ENCODE measurements at places on chromosomes 11 and 22.
A peak's percentile ranks its signal among the peaks of the same experiment; 100 is the strongest.

DNA sequence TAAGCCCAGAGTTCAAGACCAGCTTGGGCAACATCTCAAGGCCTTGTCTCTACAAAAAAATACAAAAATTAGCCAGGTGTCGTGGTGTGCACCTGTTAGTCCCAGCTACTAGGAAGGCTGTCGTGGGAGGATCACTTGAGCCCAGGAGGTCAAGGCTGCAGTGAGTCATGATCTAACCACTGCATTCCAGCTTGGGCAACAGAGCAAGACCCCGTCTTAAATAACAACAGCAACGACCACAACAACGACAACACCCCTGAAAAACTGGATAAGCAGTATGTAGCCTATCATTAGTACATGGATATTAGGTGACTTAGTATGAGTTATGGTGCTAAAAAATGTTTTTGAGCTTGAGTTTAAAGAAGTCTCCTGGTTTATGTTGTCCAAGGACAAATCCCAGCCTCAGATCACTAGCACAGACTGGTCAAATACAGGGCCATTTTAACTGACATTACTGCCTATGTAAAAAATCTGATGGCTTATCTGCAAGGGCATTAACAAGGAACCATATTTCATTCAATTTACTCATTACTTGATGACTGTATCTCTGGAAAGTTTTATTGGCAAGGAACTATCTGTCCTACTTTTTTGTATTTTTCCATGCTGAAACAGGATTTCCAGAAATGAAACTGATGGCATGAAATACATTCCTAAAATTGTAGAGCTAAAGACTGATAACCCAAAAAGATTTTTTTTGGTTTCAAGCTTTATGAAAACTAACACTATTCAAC, 23.4 kb downstream of the C2CD3 start:
- H3K4me1 ChIP-seq: no peaks in the 10 kb centered on the region
- no peak overlapping the region for H3K27ac ChIP-seq
- H3K4me3 ChIP-seq: no peak overlapping the region
- H3K36me3 ChIP-seq: no peaks in the 10 kb centered on the region
- H3K27me3 ChIP-seq: no peaks in the 10 kb centered on the region
- no peak for DNase-seq

- H3K4me1 ChIP-seq: no peaks in the 10 kb centered on the region
These were observed 109.6 kb downstream of the SCN3B start for GRCh38 chr11:123544631-123545375.

GRCh38 chr11:35859301-35859700, 84.6 kb upstream of the LDLRAD3 start:
- no peak for DNase-seq
- H3K36me3 ChIP-seq: no peaks in the 10 kb centered on the region
- no peak overlapping the region for H3K4me3 ChIP-seq
- H3K27me3 ChIP-seq: no peaks in the 10 kb centered on the region

DNA sequence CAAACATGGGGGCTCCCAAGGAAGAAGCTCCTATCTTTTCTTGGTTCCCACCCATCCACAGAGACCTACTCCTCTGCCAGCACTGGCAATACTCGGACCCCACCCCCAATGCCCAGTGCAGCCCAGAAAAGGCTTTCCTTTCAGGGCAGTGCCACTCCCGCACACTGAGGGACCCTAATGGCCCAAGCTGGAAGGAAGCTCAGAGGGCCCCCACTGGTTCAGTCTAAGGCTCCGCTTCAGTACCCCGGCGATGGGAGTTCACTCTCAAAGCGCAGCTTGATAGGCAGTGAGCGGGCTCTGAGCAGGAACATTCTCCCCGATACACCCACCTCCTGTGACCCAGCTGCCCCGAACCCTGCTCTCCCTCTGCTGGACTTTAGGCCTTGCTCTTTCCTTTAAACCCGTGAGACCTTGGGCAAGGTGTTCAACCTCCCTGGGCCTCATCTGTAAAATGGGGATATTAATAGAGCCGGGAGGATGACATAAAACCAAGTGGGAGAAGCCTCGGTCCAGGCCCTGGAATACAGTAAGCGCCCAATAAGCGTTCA, 48.4 kb downstream of the CHRDL2 start:
- H3K36me3 ChIP-seq: no peaks in the 10 kb centered on the region
- H3K27me3 ChIP-seq: no peaks in the 10 kb centered on the region
- peak overlapping the region; percentile 66 for H3K4me3 ChIP-seq
- H3K27ac ChIP-seq: peak overlapping the region; percentile 84
- H3K4me1 ChIP-seq: no peaks in the 10 kb centered on the region

- H3K27ac ChIP-seq: no peak overlapping the region
- H3K4me1 ChIP-seq: no peaks in the 10 kb centered on the region
- H3K27me3 ChIP-seq: peaks cover 18% of the 10 kb centered on the region
- DNase-seq: no peak
These were observed 49.6 kb upstream of the SLC35C1 start for GRCh38 chr11:45755281-45755859.

DNA sequence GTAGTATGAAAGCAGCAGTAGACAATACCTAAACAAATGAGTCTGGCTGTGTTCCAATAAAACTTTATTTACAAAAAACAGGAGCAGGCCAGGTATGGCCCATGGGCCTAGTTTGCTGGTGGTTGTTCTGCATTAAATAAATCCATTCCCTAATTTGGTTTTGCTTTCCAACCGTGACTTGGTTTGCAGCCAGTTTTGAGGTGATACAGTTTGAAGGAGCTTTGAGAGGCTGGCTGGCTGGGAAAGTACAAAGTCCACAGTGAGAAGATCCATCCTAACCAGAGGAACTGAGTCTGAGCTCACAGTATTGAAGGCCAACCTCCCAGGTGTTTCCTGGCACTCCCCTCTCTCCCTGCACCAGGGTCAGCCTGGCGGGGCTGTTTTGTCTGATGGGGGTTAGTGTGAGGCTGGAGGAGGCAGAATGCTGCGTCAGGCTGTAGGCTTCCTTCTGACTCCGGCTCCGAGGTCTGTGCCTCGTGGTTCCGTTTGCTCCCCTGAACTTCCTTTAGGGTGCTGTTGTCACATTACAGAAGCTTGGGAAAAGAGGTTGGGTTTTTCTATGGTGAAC, 129.5 kb downstream of the MICAL2 start:
- H3K36me3 ChIP-seq: no peaks in the 10 kb centered on the region
- no peak overlapping the region for H3K27ac ChIP-seq
- H3K27me3 ChIP-seq: no peaks in the 10 kb centered on the region
- H3K4me1 ChIP-seq: no peaks in the 10 kb centered on the region
- DNase-seq: no peak
- no peak overlapping the region for H3K4me3 ChIP-seq

GRCh38 chr11:92738276-92738675, 231.2 kb upstream of the MTNR1B start:
- no peak overlapping the region for H3K27ac ChIP-seq
- H3K27me3 ChIP-seq: no peaks in the 10 kb centered on the region
- no peak for DNase-seq
- H3K36me3 ChIP-seq: no peaks in the 10 kb centered on the region

- H3K4me1 ChIP-seq: peaks cover 6% of the 10 kb centered on the region
- peak overlapping the region; percentile 98 for H3K27ac ChIP-seq
- no peaks in the 10 kb centered on the region for H3K27me3 ChIP-seq
- no peaks in the 10 kb centered on the region for H3K36me3 ChIP-seq
These were observed 740 bp downstream of the FADS1 start for GRCh38 chr11:61815790-61816735.

GRCh38 chr11:112658431-112658878, 302.8 kb upstream of the NCAM1 start:
- H3K4me1 ChIP-seq: no peaks in the 10 kb centered on the region
- no peak overlapping the region for H3K27ac ChIP-seq
- no peak for DNase-seq
- no peak overlapping the region for H3K4me3 ChIP-seq
- no peaks in the 10 kb centered on the region for H3K27me3 ChIP-seq

DNA sequence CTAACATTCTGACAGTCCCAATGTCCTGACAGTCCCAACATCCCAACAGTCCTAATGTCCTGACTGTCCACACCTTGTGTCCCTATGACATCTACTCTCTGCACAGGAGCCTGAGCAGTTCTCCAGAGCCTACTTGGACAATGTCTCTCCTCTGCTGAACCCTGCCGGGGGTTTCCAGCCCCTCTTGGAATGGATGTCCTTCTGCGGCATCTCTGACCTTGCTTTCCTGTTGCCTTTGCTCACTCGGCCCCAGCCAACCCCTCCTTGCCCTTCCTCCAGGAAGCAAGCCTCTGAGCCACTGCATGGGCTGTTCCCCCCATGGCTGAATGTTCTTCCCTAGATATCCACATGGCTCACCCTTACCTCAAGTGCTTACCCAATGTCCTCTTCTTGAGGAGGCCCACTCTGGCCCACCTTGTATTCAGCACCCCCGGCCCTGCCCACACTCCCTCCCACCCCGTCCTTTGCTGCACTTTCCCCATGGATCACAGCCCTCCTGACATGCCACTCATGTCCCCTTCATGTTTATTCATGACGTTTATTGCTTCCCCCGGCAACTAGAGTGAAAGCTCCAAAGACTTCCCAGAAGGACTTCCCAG, 59.5 kb downstream of the DHCR7 start:
- H3K4me1 ChIP-seq: no peaks in the 10 kb centered on the region
- no peak for DNase-seq
- no peaks in the 10 kb centered on the region for H3K36me3 ChIP-seq

- no peak overlapping the region for H3K27ac ChIP-seq
- no peaks in the 10 kb centered on the region for H3K4me1 ChIP-seq
- H3K27me3 ChIP-seq: no peaks in the 10 kb centered on the region
- no peaks in the 10 kb centered on the region for H3K36me3 ChIP-seq
These were observed 22.2 kb upstream of the CYP2D6 start for GRCh38 chr22:42152661-42153270.

- H3K4me1 ChIP-seq: peaks cover 10% of the 10 kb centered on the region
- no peak overlapping the region for H3K4me3 ChIP-seq
- no peaks in the 10 kb centered on the region for H3K36me3 ChIP-seq
- DNase-seq: no peak
These were observed 13.0 kb downstream of the LRP5 start for GRCh38 chr11:68325183-68325906.

DNA sequence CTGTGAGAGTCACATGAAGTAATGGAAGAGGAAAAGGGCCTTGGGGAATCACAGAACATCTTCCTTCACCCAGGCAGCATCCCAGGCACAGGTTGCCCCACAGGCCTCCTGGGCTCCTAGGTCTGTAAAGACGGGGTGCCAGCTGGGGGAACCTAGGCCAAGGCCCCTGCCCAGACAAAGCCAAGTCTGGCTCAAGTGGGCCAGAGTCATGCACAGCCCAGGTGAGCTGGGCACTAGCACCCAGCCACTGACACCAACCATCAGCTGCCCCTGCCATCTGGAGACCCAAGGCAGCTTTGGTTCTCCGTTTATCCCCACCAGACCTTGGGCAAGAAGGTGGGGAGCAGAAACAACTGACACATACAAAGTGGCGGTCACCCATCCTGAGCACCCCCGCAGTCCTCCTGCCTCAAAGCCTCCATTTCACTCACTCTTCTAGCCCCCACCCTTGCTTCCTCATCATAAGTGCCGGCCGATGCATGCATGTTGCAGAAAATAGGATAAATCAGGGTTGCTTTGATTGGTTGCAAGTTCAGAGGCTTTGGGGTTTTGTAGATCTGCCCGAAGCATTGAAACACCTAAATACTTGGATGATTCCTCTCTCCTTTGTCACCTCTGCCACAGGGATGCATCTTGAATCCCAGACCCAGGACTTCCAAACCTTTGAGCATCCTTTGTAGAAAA, 26.5 kb upstream of the TMPRSS4 start:
- DNase-seq: no peak
- H3K27me3 ChIP-seq: no peaks in the 10 kb centered on the region
- no peaks in the 10 kb centered on the region for H3K36me3 ChIP-seq
- no peak overlapping the region for H3K4me3 ChIP-seq
- no peaks in the 10 kb centered on the region for H3K4me1 ChIP-seq

DNA sequence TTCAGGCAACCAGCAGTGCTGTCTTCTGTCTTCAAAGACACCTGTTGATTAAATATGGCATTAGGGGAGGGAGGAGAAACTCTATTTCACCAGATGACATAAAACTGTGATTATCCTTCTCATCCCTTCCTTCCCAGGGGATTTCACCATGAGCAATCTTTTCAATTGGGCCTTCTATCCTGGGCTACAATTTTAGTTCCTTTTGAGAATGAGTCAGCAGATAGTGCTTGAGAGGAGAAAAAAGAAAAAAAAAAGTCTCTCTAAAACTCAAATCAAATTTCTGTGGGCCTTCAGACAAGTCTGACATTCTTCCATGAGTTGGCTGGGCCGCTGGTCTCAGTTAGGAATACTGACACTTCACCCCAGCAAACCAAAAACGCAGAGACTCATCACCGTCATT, 7.2 kb downstream of the FLI1 start:
- DNase-seq: no peak
- H3K36me3 ChIP-seq: no peaks in the 10 kb centered on the region

DNA sequence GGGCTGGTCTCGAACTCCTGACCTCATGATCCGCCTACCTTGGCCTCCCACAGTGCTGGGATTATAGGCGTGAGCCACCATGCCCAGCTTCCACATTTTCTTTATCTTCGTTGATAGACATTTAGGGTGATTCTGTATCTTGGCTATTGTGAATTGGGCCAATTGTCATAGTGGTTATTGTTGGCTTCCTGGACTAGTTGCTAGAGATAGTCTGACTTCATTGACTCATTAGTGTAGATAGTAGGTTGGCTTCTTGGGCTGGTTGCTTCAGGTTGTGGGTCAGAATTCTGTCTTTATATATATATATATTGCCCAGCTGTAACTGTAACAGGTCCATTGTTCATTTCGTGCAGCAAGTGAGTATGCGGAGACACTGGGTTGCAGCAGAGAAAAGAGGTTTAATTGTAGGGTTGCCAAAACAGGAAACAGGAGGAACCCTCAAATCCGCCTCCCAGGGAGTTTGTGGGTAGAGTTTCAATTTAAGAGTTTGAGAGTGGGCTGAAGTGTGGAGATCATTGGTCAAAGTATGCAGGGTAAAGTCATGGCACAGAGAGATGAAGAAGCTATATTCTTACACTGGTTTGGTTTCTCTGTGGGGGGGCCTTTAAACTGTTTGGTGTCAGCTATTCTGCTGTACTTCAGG, 22.0 kb downstream of the ATG13 start:
- no peak overlapping the region for H3K27ac ChIP-seq
- H3K27me3 ChIP-seq: no peaks in the 10 kb centered on the region
- no peak overlapping the region for H3K4me3 ChIP-seq
- no peaks in the 10 kb centered on the region for H3K36me3 ChIP-seq

- no peak for DNase-seq
- peaks cover 7% of the 10 kb centered on the region for H3K4me1 ChIP-seq
- H3K27me3 ChIP-seq: no peaks in the 10 kb centered on the region
- H3K36me3 ChIP-seq: no peaks in the 10 kb centered on the region
- H3K27ac ChIP-seq: no peak overlapping the region
- H3K4me3 ChIP-seq: no peak overlapping the region
These were observed 23.0 kb downstream of the APLP2 start for GRCh38 chr11:130092661-130093060.

Measured in breast epithelium (tissue), 4 donors.